Osteoblast (primary cell): ENCODE measurements at places on chromosomes 5 and 9. TPM values are rescaled to one million over a fixed set of nuclear protein-coding genes. Genes with fewer than 3 reads are reported as not detected.

CREBRF gene
- 35.8 and 38.3 TPM in 2 replicates for total RNA-seq

ROR2 gene
- total RNA-seq: 13.8 and 28.3 TPM in 2 replicates

SLC25A2 gene
- 0.36 and 0.59 TPM in 2 replicates for total RNA-seq

CSF1R gene
- total RNA-seq: 0.36 and 0.88 TPM in 2 replicates
